ENCODE measurements at places on chromosomes 2 and 18.
A peak's percentile ranks its signal among the peaks of the same experiment; 100 is the strongest.

- DNase-seq, result no peak
Measured at GRCh38 chr2:187319441-187320108, 128.5 kb downstream of the CALCRL start.

DNA sequence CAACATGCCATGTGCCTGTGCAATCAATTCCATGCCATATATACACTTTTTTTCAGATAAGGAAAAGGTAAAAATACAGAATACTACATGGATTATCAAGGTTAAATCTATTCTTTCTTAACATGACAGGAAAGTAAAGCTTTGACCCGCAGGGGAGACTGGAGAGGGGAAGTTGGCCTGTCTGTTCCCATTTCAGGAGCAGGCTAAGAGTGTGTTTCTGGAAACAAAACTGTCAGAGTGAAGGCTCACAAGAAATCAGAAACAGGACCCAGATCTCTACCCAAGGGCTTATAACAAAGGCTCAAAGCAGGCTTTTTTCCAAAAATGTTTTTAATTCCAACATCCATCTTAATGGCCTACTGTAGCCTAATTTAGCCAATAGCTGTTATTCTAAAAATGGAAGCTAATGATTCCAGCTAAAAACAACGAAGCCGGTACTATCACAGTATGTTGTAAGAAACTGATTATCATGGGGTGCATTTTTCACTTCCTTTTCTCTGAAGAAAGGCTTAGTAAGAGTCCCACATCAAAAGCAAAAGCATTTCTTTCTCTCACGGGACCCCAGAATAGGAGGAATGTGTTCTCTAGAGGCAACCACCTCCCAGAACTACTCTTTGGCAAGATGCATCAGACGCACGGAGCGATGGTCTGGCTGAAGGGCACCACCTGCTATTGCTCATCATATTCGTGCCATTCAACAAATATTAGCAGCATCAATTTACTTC lies 41.4 kb downstream of the FECH start:
- DNase-seq, result no peak

GRCh38 chr2:195861821-195862220 lies 204.8 kb downstream of the SLC39A10 start:
- no peak for DNase-seq

GRCh38 chr18:23682472-23682871 lies 6.8 kb upstream of the LAMA3 start:
- no peak for DNase-seq

GRCh38 chr18:29153091-29153490 lies 976.2 kb upstream of the CDH2 start:
- DNase-seq, result no peak

DNA sequence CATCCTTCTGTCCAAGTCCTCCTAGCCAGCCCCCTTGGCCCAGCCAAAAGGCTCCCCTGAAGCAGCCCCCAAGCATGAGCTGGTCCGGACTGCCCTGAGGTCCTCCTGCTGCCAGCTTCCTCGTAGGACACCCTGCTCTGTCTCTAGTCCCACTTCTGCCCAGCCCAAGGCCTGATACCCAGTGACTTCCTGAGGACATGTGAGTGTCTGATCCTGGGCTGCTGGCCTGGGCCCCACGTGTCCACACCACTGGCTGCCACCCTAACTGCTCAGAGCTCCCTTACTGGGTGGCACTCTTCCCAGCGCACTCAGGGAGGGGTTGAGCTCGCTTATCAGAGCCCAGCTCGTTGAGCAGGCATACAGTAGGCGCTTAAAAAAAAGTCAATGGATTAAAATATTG lies 34.4 kb upstream of the PDIA6 start:
- no peak for DNase-seq

DNA sequence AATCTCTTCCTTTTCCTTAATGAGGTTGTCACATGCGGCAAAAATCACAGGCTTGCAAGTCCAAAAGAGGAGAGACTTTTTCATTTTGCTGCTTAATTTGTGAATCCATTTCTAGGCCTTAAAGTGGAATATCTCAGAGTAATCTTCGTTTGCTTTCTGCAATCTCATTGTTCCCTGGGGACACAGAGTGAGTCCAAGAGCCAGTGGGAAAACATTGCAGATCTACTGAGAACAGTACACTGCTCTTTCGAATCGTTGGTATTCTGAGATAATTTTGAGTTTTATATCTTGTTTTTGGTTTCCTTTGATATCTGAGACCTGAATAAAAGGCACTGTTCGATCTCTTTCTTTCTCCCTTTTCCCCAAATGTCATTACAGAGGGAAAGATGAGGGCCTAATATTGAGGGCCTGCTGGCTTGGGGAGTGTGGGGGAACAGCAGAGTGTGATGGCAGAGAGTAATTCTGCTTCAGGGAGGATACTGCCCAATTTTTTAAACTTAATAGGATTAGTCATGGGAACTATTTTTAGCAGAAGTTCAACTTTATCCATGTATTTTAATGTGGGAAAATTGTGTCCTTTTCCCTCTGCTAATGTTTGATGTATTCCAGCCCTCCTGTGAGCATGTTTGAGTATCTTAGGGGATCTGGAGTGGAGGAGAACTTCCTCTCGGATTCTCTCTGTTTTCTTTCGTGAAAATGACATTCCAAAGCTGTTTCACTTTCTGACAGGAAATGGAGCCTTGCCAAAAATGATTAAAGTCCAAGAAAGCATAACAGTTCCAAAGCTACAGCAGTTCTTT lies 418.2 kb upstream of the ZEB2 start:
- no peak for DNase-seq

DNA sequence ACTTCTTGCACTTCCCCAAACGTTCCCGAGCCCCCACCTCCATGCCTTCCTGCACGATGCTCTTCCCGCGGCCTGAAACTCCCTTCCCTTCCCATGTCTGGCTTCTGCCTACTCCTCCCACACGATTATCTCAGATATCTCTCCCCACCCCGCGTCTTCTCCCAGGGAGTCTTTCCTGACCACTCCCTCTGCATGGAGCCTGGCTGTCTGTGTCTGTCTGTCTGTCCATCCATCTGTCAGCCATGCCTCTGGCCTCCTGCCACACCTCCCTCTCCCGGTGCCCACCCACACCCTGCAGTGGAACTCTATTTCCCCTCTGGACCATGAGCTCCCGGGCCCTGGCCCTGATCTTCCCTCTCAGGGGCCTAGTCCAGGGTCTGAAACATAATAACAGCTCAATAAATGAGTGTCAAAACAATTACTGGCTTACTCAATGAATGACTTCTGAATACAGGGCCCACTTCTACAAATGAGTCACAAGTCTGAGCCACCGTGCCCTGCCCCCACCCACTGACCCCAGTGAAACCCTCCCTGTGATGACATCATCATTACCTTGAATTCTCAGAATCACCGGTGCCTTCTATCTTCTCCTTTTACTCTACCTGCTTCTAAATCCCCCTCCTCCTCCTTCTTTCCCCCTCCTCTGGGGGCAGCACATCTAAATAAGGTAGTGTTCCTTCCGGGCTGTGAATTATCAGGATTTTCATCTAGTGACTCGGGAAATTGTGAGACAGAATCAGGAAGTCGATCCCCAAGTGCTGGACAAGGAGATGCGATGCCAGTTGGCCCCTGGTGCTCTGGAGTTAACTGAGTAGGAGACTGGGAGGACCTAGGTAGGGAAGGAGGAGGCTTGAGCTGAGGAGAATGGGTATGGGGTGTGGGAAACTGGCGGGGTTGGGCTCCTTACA lies 46.1 kb upstream of the PLB1 start:
- peak; percentile 84 for DNase-seq

- DNase-seq, result no peak
Measured at GRCh38 chr2:1641523-1641922, 102.8 kb downstream of the PXDN start.

DNA sequence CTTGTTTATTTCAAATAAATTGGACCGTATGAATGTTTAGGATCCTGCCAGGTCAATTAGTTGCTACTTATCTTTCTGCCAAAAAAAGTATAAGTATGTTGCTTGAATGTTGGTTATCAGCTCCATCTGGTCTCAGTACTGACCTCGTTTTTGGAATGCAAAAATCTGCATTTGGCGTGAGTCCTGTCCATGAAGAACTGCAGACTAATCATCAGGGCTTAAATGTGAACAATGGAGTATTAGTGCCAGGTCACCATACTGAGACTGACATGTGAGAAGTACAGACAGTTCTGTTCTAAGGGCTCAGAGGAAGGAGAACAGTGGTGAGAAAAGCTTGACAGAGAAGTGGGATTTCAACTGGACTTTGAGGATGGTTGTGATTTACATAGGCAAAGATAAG lies 393.1 kb upstream of the SLC14A2 start:
- DNase-seq, result no peak

DNA sequence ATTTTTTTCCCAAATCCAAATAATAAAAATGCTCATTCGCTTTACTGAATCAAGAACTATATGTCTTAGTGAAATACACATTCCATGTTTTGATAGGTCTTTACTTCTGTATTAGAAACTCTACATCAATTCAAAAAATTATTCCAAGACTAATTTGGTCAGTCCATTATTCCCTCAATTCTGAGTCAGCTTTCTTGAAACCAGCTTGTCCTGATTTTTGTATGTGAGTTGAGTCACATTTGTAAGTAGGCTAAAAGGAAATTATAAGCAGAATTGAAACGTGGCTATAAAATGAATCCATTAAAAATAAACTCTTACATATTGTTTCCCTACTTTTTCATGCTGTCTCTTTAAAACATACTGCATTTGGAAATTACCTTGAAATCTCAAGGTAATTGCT lies 113.0 kb downstream of the DNER start:
- no peak for DNase-seq

- no peak for DNase-seq
Measured at GRCh38 chr2:237194081-237194480, 108.4 kb downstream of the COPS8 start.

DNA sequence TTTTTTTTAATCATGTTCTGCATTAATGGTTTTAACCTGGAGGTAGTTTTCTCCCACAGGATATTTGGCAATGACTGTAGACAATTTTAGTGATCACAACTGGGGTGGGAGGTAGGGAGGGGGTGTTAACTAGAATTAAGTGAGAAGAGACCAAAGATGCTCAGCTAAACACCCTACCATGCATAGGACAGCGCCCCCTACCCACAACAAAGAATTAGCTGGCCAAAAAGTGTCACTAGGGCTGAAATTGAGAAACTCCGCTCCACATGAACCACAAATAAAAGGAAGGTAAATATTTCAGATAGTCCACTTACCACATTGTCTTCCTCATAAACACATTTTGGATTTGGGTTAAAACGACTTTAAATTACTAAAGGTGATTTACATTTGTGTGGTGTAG lies 942.6 kb downstream of the SUCLG1 start:
- no peak for DNase-seq

DNA sequence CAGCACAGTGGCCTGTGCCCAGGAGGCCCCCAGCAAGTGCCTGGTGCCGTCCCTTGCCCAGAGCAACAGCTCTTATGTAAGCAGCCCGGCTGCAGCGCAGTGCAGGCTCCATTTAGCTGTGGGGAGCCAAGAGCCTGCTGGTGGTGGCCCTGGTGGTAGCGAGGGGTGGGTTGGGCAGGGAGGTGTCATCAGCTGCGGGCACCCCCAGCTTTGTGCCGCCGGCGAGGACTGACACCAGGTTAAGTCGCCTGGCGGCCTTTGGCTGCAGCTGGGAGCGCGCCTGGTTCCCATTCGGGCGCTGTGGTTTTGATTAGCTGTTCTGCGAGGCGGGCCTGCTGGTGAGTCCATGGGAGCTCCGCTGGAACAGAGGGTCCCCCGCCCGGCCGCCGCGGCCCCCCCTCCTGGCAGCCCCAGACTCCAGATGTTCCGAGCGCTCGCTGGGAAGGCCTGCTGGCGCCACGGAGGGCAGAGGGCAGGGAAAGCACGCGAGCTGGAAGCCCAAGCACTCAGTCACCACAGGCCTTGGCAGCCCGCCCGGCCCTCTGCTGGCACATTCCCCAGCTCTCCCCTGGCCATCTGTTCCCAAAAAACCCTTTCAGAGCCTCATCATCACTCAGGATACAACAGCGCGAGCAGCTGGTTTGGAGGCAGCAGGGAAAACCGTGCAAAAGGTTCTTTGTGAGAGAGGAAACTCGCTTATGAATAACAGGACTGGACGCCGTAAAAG lies 18.4 kb downstream of the ATOH8 start:
- DNase-seq, result no peak

DNA sequence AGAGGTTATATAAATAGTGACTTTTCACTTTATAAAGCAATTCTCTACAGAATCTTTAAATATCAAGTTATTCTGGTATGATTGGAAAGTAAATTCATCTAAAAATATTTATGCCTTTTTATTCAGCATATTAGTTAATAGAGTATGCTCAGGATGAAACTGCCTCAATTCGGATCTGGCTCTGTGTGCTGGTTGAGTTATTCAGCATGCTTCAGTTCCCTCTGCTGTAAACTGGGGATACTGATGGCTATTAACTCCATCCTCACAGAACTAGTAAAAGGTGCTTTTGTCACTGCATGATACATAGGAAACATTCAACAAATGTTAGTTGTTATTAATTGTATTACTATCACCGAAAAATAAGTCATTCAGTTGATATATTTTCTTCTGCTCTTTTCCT lies 250.3 kb downstream of the NRXN1 start:
- no peak for DNase-seq

GRCh38 chr2:128380961-128381938 lies 62.6 kb upstream of the HS6ST1 start:
- DNase-seq, result no peak

DNA sequence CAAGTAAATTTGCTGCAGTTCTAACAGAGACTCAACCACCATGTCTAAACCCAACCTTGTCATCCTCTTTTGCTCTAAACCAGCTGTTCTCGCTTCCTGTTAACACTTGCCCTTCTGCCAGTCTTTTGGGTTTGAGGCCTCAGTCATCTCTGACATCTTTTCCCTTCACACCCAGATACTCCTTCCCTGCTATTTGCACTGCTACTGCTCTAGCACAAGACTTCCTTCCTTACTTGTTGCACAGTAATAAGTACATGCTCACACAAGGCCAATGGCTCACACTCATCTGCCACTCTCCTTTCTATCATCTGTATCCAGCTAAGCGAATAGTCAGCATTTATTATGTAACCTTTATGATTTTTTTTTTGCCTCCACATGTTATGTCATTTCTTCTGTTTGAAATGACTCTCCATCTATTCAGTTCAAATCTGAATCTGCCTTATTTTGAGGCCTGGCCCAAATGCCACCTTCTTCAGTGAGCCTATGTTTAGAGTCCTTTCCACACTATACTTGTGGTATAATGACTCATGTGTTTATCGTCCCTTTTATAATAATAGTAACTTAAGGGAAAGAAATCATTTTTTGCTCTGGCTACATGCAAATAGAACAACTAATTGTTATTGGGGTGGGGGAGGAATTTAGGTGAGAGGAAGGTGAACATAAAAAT lies 22.5 kb upstream of the CDKL4 start:
- no peak for DNase-seq

DNA sequence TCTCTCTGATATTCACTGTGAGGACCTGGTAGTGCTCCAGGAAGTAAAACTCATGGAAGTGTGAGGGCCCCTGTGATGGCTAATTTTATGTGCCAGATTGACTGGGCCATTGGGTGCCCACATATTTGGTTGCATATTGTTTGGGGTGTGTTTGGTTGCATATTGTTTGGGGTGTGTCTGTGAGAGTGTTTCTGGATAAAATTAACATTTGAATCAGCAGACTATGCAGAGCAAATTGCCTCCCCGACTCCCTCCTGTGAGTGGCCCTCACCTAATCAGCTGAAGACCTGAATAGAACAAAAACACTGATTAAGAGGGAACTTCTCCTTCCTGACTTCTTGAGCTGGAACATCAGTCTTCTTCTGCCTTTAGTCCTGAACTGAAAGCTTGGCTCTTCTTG lies 173.3 kb upstream of the LINC00305 start:
- DNase-seq, result no peak

GRCh38 chr2:234823877-234824376 lies 127.9 kb upstream of the SH3BP4 start:
- no peak for DNase-seq
